ENCODE measurements at places on chromosomes 5 and 9.

GRCh38 chr5:33338336-33339110 lies 102.2 kb upstream of the TARS1 start:
- no peak for DNase-seq

DNA sequence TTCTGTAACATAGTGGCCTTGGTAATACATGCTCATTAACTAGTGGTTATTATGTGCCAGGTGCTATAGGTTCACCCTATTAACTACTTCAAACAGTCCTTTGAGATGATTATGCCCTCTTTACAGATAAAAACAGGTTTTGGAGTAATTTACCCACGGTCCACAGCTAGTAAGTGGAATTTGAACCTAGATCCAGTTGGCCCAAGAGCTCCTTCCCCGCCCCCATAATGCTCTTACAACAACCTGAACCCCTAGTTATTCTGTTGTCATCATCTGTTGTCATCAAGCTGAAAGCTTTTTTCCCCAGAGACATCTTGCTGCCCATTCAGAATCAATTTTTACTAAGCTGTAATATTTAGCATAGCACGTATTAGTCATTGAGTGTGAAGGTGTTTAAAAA lies 23.2 kb downstream of the XPA start:
- no peak for DNase-seq

GRCh38 chr5:148229840-148230239 lies 8.5 kb upstream of the MARCOL start:
- DNase-seq = no peak

DNA sequence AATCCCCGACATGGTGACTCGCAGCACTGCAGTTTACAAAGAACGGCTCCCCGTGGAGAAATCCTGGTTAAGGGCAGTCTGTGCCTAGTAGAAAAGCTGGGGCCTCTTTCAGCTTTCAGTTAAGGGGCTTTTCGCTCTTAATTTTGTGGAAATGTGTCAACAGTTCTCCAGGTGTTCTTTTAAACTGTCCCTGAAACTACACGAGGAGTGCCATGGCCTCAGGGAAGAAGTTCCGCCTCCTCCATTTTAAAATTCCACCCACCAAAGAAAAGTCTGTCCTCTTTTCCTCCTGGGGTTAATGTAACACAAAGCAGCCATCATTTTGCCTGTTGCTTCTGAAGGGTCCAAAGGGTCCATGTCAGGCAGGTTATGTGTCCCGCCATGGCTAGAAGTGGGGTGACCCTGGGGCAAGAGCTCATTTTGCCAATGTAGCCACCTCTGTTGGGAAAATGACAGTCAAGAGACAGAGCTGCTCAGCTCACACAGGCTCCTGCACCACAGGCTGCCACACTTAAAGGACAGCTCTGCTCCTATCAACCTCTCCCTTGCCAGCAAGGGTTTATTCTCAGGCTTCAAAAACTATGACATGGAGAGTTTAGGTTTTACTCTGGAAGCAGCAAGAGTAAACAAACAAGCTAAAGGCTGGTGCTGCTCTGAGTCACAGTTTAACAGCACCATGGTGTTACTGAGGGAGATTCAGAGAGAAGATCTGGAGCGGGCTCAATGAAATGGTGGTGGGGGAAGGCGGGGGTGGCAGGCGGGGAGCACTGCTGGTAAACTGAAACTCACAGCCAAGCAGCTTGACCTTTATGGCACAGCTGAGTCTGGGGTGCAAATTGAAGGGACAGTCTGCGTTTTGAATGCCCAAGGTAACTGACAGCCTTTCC lies 3.2 kb downstream of the WHRN start:
- DNase-seq = peak; percentile 77

- no peak for DNase-seq
These were observed 58.6 kb downstream of the PCDHGC5 start for GRCh38 chr5:141547488-141547887.

GRCh38 chr5:131974956-131975726 lies 29.7 kb upstream of the MEIKIN start:
- DNase-seq = no peak

DNA sequence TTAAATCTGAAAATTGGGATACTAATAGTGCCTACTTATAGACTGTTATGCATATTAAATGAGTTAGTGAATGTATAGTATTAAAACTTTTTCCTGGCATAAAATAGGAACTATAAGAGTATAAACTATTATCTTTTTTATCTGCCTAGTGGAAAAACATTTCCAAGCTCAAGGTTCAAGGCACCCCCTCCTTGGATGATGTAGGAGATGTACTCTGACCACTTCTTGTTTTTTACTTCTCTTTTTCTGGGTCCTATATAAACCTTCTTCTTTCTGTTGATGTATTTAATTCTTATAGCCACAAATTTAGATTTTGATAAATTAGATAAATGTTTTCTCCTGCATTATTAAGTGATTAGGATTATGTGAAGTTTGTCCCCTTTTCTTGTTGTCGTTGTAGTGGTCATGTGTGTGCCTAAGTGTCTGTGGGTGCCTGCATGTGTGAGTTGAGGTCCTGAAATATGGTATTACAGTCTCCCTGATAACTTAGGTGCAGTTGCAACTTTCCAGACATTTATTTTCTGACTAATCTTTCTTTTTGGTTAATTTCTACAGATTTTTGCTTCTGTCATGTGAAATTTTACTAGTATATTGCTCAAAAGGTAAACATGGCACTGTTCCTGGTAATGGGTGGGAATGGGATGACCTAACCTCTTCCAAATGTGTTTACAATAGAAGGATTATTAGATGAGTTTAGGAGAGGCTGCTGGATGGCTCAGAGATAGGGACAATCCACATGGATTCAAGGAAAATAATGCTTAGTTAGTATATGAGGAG lies 160.8 kb upstream of the CDKN2B start:
- no peak for DNase-seq
